ENCODE measurements at places on chromosomes 6 and 20.

DNA sequence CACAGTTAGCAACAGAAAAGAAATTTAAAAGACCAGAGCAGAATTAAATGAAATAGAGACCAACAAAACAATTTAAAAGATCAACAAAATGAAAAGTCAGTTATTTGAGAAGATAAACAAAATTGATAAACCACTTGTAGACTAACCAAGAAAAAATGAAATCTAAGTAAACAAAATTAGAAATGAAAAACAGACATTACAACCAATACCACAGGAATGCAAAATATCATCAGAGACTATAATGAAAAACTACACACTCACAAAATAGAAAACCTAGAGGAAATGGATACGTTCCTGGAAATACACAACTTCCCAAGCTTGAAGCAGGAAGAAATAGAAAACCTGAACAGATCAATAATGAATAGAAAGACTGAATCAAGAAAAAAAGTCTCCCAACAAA, 97.8 kb downstream of the WDR27 start:
- DNase-seq, result no peak

DNA sequence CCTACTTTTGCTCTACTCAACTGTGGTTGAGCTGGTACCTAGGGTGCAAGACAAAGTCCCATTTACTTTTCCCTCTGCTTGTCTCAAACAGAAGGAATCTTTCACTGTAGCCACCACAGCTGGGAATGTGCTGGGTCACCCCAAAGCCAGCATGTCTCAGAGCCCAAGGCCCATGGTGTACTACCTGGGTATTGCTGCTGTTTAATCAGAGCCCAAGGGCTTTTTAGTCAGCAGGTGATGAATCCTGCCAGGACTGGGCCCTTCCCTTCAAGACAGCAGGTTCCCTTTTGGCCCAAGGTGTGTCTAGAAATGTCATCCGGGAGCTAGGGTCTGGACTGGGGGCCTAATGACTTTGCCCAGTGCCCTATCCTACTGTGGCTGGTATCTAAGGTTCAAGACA, 249.8 kb downstream of the HDGFL1 start:
- no peak for DNase-seq

DNA sequence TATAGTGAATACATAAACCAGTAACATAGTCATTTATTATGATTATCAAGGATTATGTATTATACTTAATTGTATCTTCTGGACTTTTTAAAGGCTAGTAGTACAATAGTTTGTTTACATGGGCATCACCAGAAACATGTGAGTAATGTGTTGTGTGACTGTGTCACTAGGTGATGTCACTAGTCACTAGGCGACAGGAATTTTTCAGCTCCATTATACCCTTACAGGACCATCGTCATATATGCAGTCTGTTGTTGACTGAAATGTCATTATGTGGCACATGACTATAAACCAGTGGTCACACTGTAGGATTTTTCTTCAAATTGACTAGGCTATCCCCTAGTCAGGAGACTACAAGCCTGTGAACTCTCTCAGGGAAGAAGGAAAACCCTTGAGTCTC, 86.5 kb upstream of the CENPW start:
- DNase-seq, result no peak

DNA sequence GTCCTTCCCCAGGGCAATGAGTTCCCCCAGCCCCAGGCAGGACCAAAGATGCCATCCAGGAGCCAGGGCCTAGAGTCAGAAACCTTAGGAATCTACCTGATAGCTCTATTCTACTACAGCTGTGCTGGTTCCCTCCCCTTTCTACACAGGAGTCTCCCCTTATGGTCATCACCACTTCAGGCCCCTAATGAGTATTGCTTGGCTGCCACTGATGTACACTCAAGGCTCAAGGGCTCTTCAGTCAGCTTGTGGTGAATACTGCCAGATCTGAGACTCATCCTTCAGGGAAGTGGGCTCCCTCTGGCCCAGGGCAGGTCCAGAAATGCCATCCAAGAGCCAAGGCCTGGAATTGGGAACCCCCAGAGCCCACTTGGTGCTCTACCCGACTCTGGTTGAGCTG, 248.6 kb downstream of the ALDH8A1 start:
- DNase-seq, result no peak

DNA sequence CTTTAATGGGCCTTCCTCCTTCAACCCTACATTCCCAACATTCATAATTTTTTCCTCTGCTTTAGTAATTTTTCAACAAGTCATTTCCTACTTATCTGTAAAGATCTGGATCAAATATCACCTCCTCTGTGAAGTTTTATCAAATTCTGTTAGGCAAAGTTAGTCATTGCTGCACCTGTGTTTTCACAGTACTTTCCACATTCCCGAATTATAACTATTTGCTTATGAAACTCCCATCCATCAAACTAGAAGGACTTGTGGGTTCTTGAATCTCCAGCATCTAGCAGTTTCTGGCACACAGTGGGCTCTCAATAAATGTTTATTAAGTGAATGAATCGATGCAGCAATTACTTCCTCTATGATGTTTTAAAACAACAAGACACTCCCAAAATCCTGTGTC, 257.6 kb downstream of the HDGFL1 start:
- no peak for DNase-seq

- no peak for DNase-seq
These were observed 399.1 kb upstream of the NOX3 start for GRCh38 chr6:155854787-155855186.

- no peak for DNase-seq
These were observed 28.5 kb downstream of the MYH7B start for GRCh38 chr20:34983995-34984735.

- DNase-seq, result peak; percentile 53
These were observed 1.1 kb upstream of the NECAB3 start for GRCh38 chr20:33675136-33675959.
